ENCODE measurements at places on chromosomes 7 and 10. TPM values are rescaled to one million over a fixed set of nuclear protein-coding genes. Genes with fewer than 3 reads are reported as not detected.

Gene EPO
- total RNA-seq: not detected

Gene SLC26A3
- not detected for total RNA-seq

Gene C10orf143
- 1.3 TPM for total RNA-seq

Gene HOXA11
- not detected for total RNA-seq

Gene LIPK
- not detected for total RNA-seq

Gene ZNF438
- 13.9 TPM for total RNA-seq

Gene CALCR
- not detected for total RNA-seq

Gene POT1
- total RNA-seq: 16.9 TPM

Gene H2BK1
- not detected for total RNA-seq

Gene OR2A5
- total RNA-seq: not detected

Gene CACNB2
- 55.9 TPM for total RNA-seq

GRCh38 chr7:15446280-15446679 is 115.5 kb downstream of the AGMO start:
- no peak for DNase-seq

DNA sequence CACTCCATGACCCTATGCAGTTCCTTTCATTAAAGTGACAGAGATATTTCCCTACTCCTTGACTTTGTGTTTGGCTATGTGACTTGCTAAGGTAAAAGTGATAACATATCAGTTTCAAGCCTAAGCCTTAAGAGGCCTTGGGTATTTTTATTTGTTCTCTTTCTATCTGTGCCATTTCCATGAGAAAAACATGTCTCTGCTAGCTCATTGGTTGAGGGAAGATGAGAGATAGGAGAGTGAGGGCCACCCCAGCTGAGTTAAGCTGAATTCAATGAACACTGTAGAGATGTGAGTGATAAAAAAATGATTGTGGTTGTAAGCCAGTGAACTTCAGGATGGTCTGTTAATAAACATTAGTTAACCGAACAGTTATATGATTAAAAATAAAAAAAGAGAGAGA is 13.4 kb downstream of the TASOR2 start:
- DNase-seq: no peak

DNA sequence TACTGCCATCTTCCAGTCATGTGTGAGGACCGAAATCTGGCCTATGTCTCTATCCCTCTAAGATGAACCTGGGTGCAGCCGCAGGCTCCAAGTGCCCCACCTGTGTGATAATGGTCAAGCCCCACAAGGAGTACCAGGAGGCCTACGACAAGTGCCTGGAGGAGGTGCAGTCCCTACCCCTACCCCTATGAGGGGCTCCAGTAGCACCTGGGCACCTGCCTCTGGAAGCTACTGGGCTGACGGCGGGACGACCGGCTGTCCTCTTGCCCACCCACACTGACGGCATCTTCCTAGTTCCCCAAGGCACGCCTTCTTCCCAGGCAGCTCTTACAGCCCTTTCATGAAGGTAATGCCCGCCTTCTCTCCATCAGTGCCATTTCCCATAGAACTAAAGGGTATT is 47.4 kb downstream of the HOXA1 start:
- no peak for DNase-seq

- no peak for DNase-seq
These were observed 221.7 kb upstream of the LYZL1 start for GRCh38 chr10:29067161-29067560.

DNA sequence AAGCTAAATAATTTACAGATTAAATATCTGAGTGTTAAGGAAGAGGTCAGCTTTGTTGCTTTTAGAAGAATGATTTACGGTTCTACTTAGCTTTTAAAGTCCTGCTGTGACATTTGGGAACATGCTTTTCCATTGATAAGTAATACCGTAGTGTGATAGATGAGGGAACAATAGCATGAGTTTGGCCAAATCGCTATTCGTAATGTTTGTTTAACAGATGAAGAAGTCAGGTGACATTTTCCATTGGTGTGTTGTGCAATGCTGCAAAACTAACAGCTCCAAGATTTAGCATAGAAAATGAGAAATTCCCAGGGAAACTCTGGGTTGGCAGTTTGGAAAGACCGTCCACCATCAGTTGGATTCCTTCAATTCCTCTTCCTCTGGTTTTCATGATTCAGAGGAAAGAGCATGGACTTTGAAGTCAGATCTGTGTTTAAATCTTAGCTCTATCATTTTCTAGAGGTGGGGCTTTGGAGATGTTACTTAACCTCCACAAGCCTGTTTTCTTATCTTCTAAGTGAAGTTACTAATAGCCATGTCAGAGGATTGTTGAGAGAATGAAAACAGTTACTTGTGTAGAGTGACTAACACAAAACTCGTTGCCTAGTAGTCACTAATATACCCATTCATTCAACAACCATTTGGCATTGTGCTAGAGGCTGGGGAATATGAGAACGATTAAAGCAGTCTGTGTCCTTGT is 140.4 kb upstream of the BMPER start:
- DNase-seq: no peak

- no peak for DNase-seq
These were observed 45.8 kb upstream of the RHEB start for GRCh38 chr7:151565541-151565940.

GRCh38 chr10:114288424-114289095 is 49.5 kb downstream of the VWA2 start:
- DNase-seq: peak; percentile 22

DNA sequence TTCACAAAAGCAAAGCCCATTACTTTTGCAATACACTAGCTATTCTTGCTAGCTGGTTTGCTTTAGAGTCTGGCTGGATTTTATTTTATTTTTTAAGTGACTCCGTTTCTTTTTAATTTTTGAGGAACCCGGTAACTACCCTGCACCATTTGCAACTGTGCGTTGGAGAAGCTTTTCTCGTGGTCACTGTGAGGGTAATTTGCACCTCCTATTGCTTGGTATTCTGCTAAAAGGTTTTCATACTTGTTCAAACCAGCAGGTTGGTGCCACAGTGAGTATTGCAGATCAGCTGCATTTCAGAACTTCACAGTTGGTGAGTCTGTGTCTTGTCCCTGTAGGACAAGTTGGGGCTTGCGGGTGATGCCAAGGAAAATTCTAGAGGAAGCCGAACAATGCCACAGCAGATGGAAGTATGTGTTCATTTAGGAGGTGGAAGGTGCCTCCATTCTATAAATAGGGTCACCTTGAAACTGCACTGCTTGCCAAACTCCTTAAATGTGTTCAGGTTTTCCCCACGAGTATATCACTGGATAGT is 3.9 kb upstream of the NMT2 start:
- DNase-seq: no peak

DNA sequence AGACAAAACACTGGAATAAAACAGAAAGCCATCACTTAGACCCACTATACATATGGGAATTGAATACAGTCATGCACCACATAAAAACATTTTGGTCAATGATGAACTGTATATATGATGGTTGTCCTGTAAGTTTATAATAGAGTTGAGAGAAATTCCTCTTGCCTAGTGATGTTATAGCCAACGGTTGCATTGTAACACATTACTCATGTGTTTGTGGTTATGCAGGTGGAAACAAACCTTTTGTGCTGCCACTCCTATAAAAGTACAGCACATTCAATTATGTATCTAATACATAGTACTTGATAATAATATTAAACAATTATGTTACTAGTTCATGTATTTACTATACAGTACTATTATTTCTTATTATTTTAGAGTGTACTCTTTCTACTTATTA is 381.2 kb upstream of the MBL2 start:
- no peak for DNase-seq

DNA sequence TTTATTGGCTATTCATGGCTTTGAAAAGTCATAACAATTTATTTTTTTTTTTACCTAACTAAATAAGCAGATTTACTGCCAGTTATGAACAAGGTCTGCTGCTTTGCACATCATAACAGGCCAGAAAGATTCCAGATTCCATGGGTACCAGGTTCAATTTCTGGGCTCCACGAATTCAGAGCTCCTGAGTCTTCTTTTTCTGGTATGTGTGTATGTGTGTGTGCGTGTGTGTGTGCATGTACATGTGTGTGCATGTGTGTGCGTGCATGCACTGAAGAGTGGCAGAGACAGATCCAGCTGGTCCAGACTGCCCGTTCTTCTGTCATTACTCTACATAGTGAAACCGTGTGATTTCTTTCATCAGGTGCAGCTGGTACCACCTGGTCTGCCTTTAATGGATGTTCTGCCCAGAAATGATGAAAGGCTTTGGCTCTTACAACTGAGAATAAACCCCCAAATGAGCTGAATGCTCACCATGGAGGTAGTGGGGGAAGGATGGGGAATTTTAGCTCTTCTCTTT is 14.6 kb upstream of the PRTFDC1 start:
- no peak for DNase-seq

GRCh38 chr7:3074459-3074821 is 30.8 kb upstream of the CARD11 start:
- DNase-seq: no peak

GRCh38 chr7:359766-360361 is 69.9 kb downstream of the FOXL3 start:
- DNase-seq: peak; percentile 16

DNA sequence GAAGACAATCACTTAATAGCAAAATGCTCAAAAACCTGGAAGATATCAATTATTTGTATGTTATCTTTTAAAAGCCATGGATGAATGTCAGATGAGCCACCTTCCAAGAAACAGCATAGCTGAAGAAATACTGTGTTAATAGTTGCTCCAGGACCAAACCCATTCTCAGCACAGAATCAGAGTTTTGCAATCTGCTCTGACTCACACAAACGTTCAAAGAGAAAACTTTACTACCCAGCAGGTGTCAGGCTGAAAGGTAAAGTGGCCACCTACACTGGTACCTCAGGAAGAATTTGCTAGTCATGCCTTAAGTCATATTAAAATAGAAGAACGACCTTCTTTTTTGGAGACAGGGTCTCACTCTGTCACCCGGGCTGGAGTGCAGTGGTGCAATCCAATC is 526.5 kb downstream of the PARD3 start:
- DNase-seq: no peak

GRCh38 chr7:7705318-7705717 is 13.1 kb downstream of the RPA3 start:
- DNase-seq: no peak

DNA sequence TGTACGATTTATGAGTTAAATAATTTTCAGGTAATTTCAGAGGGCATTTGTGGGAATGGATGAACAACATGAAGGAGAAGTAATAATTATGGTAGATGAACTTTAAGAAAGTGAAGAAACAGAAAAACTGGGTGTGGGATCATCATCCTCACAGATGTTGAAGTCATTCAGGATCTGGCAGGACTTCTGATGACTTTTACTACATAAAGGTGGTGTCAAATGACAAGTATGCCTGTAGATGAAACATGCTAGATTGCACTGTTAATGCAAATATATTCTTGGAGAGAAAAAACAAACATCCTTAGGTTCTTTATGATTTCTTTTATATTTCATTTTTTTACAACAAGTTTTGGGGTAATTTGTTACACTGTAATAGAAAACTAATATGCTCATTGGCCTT is 230.2 kb downstream of the PCLO start:
- no peak for DNase-seq

DNA sequence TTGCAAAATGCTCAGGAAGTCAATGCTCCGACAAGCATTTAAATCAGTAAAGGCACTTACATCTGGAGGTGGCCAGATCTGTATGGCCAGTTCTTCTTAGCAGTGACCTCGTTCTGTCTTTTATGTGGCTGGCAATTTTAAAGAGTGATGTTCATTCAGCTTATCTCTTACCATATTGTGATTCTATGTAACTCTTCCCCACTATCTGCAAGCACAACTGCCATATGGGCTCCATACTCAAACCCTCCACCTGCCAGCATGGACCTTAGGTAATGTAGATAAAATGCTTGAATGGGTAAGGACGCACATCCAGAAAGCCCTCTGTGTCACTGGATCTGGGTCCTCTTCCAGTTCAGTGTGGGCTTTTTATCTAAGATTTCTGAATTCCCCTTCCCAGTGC is 42.4 kb upstream of the STK17A start:
- no peak for DNase-seq

DNA sequence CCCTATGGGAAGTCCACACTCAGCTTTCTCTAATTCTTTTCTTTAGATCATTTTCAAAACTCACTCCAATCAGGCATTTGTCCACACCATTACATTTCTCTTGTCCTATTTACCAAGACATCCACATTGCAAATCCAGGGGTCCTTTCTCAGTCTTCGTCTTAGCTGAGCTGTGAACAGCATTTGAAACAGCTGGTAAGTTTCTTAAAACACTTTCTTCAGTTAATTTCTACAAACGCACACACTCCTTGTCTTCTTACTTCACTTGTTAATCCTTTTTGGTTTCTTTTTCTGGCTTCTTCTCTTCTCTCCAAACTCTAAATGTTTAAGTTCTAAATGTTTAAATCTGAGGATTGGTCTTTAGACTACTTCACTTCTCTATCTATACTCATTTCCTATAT is 769.3 kb downstream of the PHTF2 start:
- no peak for DNase-seq

- DNase-seq: no peak
These were observed 6.0 kb upstream of the LIPA start for GRCh38 chr10:89257581-89257980.

GRCh38 chr10:103837370-103838069 is 17.9 kb downstream of the SH3PXD2A start:
- peak; percentile 20 for DNase-seq

DNA sequence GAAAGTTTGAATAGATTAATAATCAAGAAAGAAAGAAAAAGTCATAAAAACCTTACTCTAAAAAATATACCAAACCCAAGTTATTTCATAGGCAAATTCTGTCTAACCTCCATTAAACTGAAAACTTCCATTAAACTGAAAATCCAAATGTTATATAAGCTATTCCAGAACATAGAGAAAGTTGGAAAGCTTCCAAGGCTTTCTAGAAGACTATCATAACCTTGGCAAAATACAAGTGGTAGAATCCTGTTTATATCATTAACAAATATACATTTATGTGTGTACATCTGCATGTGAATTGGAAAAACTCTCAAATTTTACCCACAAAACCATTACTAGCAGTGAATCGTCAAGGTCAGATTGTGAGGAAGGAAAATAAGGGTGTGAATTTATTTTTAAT is 23.9 kb downstream of the TEX36 start:
- no peak for DNase-seq

DNA sequence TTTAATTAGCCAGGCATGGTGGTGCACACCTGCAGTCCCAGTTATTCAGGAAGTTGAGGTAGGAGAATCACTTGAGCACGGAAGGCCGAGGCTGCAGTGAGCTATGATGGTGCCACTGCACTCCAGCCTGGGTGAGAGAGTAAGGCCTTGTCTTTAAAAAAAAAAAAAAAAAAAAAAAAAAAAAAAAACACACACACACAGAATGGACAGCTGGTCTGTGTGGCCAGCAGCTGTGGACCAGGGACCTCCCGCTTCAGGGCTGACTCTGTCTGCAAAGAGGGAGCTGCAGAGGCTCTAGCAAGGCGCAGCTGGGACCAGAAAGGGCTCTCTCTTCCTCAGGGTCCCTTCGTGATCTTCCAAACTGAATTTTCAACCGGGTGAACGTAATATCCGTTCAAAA is 53.6 kb upstream of the DNAAF5 start:
- no peak for DNase-seq

DNA sequence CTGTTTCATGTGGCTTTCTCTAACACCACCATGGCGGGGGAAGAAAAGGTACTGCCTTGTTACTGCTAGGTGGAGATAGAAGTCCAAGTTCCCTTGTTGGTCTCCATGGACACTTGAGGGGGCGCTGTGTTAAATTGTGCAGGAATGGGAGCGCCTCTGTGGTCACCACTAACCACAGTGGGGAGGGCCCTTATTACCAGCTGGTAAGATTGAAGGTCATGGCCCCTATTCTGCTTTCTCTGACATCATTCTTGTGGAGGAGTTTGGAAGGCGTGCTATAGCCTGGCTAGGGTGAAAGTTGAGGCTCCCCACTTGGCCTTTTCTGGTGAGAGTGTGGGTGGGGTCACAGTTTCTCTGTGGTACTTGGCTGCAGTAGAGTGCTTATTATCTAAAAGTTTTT is 14.9 kb upstream of the MXI1 start:
- no peak for DNase-seq

- no peak for DNase-seq
These were observed 7.3 kb downstream of the IL2RA start for GRCh38 chr10:6054884-6055283.
